HEK293T (cell line): ENCODE measurements at places on chromosomes 2 and 18.

DNA sequence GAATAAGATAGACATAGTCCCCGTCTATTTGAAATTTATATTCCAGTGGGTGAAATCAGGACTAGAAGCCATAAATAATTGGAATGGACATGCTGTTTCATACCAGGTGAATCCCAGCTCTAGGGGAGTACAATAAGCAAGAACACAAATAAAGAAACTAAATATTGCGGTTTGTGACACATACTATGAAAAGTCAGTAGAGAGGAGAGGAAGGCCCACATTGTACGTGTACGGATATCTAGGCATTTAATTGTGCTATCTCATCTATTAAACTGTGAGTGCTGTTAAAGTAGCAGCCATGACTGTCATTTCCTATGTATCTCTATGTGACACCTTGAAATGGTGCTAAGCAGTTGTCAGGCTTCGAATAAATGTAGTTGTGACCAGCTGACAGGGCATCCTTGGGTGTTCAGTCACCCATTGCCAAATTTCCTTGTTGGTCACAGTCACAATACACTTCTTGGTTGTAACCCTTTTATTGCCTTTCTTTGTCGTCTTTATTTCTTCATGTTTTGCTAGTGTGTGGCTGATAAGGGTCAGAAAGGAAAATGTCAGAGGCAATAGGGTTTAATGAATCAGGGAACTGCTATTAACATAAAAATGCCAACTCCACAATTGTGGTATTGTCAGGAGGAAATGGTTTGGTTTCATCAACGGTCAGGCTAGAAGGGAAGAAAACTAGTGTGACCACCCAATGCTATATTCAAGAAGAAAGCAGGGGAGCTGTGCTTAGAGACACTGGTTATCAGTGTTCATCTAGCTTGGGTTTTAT, 31.5 kb downstream of the CPO start:
- no peak for DNase-seq

GRCh38 chr2:169808221-169808620, 9.6 kb downstream of the SSB start:
- no peak for DNase-seq

- no peak for DNase-seq
These were observed 332.9 kb downstream of the TGIF1 start for GRCh38 chr18:3782901-3783300.

DNA sequence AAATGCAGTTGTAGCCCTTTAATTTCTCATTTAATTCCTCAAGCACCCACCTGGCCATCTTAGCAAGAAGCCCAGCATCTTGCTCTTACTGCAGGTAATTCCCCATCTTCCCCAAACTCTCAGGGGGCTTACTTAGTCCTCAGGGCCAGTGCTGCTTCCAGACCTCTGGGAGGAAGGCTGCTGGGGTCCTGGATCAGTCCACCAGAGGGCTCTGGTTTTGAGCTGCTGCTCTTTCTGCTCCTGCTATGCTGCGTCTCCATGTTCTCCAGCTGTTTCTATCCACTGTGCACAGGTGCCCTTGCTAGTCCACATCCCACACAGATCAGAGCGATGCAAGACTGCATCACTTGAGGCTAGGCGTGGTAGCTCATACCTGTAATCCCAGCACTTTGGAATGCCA, 34.5 kb upstream of the TMEM87B start:
- peak; percentile 22 for DNase-seq
